ENCODE measurements at places on chromosomes 1 and 21. TPM values are rescaled to one million over a fixed set of nuclear protein-coding genes. Genes with fewer than 3 reads are reported as not detected.

The EPRS1 gene
- total RNA-seq: 52.5 TPM

The CCDC181 gene
- total RNA-seq: not detected

The SLC45A3 gene
- total RNA-seq: 3.2 TPM

The ALPL gene
- 104 TPM for total RNA-seq

The RSPO1 gene
- total RNA-seq: 0.06 TPM

The MYBPH gene
- total RNA-seq: 1.0 TPM

The DMBX1 gene
- not detected for total RNA-seq
